Stimulated activated CD4-positive, alpha-beta T cell treated with anti-CD3 and anti-CD28 coated beads, Interleukin-2, amount 100 ng/mL, for 24 hours (primary cell): ENCODE measurements at places on chromosomes 2 and 18.
A peak's percentile ranks its signal among the peaks of the same experiment; 100 is the strongest.

- DNase-seq: no peak
Measured at GRCh38 chr2:8441371-8441770, 240.5 kb upstream of the ID2 start.

- DNase-seq: no peak
Measured at GRCh38 chr18:59792353-59792752, 95.1 kb upstream of the CCBE1 start.

DNA sequence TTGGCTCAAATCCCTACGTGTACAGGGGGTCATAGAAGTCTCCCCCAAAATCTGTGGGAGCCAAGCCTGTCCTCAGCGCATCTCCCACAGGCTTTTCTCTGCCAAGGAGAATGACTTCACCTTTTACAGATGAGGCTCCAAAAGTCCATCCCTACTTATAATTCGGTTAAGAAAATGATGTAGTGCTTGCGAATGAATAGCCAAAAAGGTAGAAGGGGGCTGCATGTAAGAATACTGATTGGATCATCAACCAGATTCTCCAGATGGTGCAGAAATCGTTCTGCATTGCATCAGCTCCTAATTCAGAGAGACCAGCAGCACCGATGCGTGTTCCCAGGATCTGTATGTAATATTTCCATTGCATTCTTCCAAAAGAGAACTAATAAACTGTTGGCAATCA is 91.9 kb downstream of the EPHA4 start:
- DNase-seq: no peak

- DNase-seq: no peak
Measured at GRCh38 chr2:163044114-163044513, 205.5 kb upstream of the KCNH7 start.

DNA sequence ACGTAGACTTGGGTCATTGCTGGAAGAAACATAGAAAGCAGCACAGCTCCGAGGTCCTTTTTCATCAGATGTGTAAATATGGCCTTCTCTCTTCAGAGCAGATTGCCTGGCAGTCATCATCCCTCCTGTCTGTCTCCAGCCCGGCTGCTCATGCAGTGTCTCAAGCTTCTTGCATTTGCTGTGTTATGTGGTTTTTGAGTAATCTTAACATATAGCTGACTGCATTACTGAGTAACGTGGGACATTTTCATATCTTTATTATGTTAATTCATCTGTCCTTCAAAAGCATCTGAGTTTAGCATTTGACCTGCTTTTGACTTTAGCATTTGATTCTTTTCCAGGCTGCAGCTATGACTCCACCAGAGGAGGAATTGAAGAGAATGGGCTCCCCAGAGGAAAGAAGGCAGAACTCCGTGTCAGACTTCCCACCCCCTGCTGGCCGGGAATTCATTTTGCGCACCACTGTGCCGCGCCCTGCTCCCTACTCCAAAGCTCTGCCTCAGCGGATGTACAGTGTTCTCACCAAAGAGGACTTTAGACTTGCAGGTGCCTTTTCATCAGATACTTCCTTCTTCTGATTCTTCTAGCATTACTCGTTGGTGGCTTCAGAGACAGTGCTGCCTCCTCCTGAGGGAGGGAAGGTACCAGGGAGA is 116.2 kb downstream of the RAB3GAP1 start:
- no peak for DNase-seq

DNA sequence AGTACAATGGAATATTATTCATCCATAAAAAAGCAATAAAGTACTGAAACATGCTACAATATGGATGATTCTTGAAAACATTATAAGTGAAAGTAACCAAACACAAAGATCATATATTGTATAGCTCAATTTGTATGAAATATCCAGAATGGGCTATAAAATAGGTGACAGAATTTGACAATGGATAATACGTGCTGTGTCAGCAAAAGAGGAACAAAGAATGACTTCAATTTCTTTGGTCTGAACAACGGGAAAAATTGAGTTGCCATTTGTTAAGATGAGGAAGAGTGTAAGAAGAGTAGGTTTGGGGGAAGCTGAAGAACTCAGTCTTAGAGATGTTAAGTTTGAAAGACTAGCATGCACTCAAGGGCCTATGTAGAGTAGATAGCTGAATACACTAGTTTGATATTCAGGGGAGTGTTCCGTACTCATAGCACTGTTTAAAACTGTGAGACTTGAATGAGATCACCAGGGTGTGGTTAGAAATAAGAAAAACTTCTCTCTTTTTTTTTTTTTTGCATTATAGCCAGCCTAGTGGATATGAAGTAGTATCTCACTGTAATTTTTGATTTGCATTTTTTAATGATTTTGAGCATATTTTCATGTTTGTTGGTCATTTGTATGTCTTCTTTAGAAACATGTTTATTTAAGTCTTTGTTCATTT is 213.6 kb downstream of the NR4A2 start:
- no peak for DNase-seq

GRCh38 chr2:169673921-169674320 is 20.3 kb downstream of the CFAP210 start:
- no peak for DNase-seq

GRCh38 chr18:74148543-74149070 is 284 bp downstream of the TIMM21 start:
- no peak for DNase-seq

DNA sequence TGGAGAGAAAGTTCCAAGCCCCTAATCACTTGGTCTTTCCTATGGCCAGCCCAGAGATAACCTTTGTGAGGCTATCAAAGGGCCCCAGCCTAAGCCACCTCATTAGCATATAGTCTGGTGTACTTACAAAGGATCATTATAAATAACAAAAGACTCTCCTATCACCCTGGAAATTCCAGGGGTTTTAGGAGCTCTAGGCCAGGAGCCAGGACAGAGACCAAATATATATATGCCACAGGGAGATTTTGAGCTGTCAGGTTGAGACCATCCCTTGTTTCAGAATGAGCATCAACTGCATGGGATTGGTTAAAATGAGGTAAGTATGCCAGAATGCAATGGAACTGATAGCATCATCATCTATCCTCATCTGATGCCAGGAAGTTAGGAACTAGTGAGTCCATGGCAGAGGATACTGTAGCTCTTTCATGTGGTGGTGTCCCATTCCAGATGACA is 32.1 kb upstream of the CHRNA1 start:
- DNase-seq: no peak

GRCh38 chr18:48754993-48755473 is 195.7 kb downstream of the SMAD7 start:
- DNase-seq: no peak

DNA sequence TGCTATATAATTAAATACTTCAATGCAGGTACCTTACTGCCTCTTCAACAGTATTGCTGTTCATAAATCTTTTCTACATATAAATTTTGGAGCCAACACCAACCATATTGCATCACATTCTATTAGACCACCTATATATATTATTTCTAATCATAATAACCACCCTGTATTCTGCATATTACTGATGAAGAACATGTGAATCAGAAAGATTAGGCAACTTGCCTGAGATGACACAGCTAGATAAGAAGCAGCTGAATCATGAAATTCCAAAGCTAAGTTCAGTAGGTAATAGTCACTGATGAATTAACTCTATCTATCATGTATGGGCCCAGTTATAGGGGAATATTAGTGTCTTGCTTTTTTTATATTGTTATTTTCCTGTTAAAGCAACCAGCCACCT is 161.8 kb downstream of the AGPS start:
- no peak for DNase-seq

- DNase-seq: no peak
Measured at GRCh38 chr2:26654061-26654340, 12.8 kb upstream of the CIB4 start.

DNA sequence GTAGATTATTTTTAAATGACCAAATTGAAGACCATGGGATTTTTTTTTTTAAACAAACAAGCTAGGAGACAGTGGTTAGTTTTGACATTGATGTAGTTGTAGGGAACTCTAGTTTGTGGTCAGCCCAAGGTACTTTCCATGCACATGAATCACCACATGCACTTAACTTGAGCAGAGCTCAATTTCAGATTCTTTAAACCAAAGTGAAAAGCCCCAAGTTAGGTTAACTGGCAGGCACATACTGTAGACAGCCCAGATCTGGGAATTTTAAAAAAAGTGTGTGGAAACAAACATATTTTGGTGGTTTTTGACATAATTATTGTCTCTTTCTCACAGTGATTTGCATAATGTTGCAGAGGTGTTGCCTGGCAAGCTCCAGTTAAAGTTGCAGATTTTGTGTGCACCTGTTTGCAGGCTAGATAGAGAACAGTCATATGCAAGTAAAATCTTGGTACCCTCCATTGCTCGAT is 88.4 kb downstream of the BCL2L11 start:
- no peak for DNase-seq

DNA sequence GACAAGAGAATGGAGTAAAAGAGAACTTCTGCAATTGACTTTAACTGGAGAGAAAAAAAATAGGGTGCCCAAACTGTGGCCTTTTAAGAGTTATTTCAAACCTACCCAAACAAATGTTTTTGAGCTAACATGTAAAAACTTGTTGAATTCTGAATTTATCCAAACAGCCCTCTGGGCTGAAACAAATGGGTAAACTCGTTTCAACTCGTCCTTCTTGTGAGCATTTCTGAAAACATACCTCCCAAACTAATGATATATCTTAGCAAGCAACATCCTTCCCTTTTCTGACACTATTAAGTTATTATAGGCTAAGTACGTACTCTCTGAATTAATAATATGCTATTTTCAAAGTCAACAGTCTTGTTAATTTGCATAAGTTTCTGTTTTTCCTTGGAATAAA is 793.0 kb upstream of the ACVR2A start:
- DNase-seq: no peak

DNA sequence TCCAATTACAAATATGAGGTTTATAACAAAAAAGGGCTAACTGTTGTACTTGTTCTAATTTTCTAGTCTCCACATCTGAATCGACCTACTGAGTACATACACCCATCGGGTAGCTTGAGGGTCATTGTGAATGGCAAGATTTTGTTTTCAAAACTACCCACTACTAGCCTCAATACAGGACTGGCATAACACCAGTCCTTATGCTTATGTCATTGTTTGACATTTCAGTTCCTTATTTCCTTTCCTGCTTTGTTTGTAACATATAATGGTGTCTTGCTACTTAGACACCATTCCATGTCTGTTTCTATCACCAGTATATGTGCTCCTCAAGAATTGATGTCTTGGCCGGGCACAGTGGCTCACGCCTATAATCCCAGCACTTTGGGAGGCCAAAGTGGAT is 86.0 kb downstream of the EPHA4 start:
- no peak for DNase-seq

GRCh38 chr2:26088038-26088643 is 54.3 kb downstream of the RAB10 start:
- no peak for DNase-seq

DNA sequence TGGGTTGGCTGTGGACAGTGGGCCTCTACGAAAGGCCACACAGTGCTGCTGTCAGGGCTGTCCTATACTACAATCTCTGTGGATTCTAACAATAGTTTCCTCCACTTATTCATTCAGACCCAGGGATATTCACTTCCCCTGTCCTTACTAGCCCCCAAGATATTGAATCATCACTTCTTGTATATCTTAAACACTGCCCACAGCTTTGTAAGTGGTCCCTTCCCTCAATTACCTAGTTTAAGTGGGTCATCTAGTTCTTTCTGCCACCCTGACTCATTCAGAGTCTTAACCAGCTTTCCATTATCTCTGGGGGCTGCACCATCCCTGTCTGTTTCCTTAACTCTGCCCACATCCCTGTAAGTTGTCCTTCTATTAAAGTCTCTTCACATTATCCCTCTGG is 69.2 kb downstream of the CD28 start:
- DNase-seq: no peak

DNA sequence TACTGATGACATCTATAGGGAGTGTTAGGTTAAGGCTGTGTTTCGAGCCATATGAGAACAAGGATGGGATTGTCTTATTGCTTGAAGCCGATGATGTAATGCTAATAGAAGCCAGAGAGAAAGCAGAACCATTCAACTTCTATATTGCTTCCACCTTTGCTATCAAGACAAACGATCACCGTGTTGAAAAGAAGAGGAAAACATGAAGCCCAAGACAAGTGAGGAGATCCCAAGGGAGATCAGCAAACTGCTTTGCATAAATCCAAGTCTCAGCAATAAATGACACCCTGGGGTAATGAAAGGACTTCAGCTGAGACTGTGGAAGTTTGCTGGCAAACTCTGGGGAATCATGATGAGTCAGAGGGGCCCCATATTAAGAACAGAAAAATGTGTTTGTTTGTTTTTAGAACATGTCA is 206.2 kb downstream of the NCKAP5 start:
- no peak for DNase-seq

- no peak for DNase-seq
Measured at GRCh38 chr18:57943723-57944122, 100.3 kb upstream of the NEDD4L start.

- peak; percentile 34 for DNase-seq
Measured at GRCh38 chr2:222424729-222425671, 657 bp downstream of the SGPP2 start.

- no peak for DNase-seq
Measured at GRCh38 chr2:112644155-112644932, 1.4 kb upstream of the SLC20A1 start.

- no peak for DNase-seq
Measured at GRCh38 chr18:26082475-26082874, 7.9 kb downstream of the SS18 start.

DNA sequence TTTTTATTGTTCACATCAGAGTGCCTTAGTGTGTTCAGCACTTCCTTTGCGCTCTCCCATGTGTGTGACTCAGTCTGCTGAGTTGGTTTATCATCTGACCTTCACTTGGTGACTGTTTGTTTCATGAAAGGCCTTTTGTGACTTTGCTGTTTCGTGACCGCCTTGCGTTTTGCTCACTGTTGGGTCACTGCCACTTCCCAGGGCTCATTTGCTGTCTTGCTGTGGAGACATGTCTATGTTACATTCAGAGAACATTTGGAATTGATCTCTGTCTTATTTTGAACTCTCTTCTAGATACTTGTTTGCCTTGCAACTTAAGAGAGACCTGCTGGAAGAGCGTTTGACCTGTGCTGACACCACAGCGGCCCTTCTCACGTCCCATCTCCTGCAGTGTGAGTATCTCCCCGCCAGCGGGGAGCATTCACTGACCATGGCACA is 54.7 kb downstream of the FARP2 start:
- DNase-seq: no peak

GRCh38 chr2:58448065-58448507 is 207.0 kb upstream of the FANCL start:
- DNase-seq: peak; percentile 26

- DNase-seq: no peak
Measured at GRCh38 chr2:216428618-216429350, 16.5 kb downstream of the SMARCAL1 start.

GRCh38 chr2:42142547-42143184 is 26.5 kb upstream of the EML4 start:
- DNase-seq: no peak

- no peak for DNase-seq
Measured at GRCh38 chr2:43576981-43577892, 18.6 kb downstream of the THADA start.
